ENCODE measurements at places on chromosomes 12 and 14.

DNA sequence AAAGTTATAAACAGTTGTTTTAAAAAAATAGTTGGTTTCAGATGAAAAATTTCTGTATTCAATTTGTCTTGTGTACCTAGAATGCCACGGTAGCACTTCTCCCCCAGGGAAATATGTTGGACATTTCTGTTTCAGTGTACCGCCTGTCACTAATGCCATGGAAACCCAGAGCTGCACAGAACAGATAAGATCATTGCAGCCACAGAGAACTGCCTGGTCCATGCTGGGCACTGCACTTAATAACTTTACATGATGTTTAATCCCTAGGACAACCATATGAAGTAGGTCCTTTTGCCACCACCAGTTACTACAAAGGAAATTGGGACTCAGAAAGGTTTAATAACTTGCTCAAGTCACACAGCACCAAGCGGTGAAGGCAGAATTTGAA is 253.4 kb upstream of the SRRM4 start:
- DNase-seq = no peak

DNA sequence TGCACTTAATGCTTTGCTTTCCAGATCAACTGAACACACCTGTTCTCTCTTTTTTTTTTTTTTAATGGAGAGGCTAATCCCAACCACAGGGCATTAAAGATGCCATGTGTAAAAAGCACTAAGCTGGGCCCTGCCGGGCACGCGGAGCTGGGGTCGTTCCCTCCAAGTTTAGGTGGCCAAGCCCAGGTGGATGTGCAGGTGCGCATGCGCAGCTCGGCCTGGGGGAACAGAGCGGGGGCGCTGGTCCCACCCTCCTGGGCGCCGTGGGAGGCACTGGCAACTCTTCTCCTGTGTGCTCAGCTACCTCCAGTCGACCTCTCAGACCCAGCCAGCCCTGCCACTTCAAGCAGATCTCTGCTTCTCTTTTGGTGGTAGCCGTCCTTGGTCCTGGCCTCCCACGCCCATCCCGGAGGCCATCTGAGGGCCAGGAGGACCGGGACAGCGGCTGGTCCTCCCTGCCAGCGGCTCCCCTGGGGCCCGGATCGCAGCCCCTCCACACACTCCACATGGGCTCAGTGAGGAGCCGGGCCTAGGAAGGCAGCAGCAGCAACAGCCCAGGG is 679.3 kb downstream of the BCL11B start:
- no peak for DNase-seq

GRCh38 chr14:34502545-34503225 is 36.8 kb downstream of the EAPP start:
- no peak for DNase-seq

DNA sequence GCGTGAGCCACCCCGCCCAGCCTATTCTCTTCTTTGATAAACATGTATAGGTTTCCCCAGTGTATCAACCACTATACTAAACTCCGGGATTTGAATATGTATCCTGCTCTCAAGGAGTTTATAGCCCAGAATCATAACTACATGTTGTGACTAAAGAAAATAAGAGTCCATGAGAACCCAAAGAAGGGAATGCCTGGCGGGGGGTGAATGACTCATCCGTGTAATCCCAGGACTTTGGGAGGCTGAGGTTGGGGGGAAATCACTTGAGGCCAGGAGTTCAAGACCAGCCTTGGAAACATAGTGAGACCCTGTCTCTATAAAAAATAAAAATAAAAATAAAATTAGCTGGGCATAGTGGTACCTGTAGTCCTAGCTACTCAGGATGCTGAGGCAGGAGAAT is 57.2 kb downstream of the SIX6 start:
- DNase-seq = no peak

GRCh38 chr14:51521764-51522163 is 129.9 kb upstream of the FRMD6 start:
- no peak for DNase-seq
